Inflammatory macrophage (primary cell): ENCODE measurements at places on chromosomes 4 and X.

- DNase-seq, result peak; percentile 38
These were observed 11.2 kb upstream of the AMOT start for GRCh38 chrX:112851806-112852205.

GRCh38 chr4:147805946-147806345 is 74.1 kb downstream of the ARHGAP10 start:
- no peak for DNase-seq

- DNase-seq, result no peak
These were observed 31.3 kb upstream of the CHM start for GRCh38 chrX:86078650-86079049.

DNA sequence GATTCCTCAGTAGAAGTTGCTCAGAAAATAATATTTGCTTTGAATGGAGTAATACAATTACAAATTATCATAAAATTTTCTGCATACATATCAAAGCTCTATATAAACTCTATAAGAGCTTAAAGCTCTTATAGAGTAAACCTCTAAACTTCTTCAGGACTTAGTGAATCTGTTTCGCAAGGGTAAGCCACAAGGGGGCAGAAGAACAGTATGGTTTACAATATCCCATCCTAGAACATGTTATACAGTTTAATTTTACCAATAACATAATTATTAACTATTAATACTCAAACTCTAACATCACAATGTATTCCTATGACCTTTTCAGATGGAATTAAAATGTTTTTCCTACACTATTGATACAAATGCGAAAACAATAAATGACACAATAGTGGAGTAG is 33.8 kb upstream of the SPANXN1 start:
- DNase-seq, result no peak

- peak; percentile 91 for DNase-seq
These were observed at the start of gene RPGR for GRCh38 chrX:38327007-38327774. TSS of gene RPGR (minus strand) at chrX:38327509. CDS start at chrX:38327367, 142 bp downstream.

- no peak for DNase-seq
These were observed 71.3 kb downstream of the MAP3K15 start for GRCh38 chrX:19443869-19444526.
